Left kidney (tissue), 8 donors: ENCODE measurements at places on chromosomes 5 and 9. TPM values are rescaled to one million over a fixed set of nuclear protein-coding genes. Genes with fewer than 3 reads are reported as not detected.

GRCh38 chr5:75617736-75618352 lies 6.6 kb downstream of the ANKDD1B start:
- DNase-seq, result no peak

DNA sequence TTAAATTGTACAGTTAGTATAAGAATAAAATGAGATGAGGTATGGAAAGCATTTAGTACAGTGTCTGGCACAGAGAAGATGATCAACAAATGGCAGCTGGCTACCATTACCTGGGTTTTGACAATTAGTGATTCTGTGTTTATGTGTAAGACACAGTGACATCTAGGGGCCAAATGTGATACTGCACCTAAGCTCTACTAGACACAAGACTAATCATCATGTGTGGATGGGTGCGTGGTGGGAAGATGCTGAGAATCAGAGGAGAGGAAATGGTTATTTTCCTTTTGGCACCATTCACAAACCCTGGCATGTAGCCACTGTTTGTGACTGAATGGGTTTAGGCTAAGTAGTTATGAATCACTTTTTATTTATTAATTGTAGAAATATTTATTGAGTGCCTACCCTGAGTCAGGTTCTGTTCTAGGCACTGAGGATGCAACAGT lies 109.8 kb upstream of the TBC1D2 start:
- no peak for DNase-seq

GRCh38 chr5:95925939-95926338 lies 35.7 kb downstream of the ELL2 start:
- no peak for DNase-seq

The ITGA2 gene
- 32.4 TPM for polyA plus RNA-seq

- peak; percentile 40 for DNase-seq
Measured at GRCh38 chr9:10366171-10366779, 246.5 kb downstream of the PTPRD start.

DNA sequence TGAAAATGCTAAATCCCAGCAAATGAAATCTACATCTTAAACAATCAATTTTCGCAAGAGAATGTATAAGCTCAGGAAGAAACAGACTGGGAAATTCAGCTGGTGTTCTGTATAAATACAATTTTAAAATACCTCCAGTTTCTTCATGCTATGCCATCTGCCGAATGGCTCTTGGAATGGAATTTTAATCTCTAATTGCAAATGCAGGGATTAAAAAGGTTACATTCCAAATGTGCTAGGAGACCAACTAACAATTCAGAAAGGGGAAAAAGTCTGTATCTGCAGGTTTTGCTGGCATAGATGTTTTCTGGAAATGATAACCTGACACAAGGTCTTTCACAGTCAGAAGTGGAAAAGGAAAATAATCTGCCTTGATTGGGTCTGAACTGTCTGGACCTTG lies 379.7 kb downstream of the MAT2B start:
- DNase-seq, result no peak

DNA sequence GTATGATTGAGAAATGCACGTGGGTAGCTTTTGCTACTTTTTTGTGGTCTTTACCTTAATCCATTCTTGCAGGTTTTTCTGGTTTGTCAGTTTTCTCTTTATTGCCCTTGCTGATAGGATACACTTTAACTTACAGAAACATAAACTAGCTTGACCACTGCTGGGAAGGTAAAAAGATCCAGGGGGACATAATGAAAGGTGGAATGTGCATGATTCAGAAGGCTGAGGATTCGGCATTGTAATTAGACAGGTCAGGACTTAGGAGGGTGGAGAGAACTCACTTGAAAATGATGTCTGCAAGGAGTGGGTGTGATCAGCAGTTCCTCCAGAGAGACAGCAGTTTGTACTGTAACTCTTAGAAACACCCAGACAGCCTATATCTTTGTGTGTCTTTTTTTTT lies 19.8 kb upstream of the TXNDC8 start:
- peak; percentile 17 for DNase-seq

DNA sequence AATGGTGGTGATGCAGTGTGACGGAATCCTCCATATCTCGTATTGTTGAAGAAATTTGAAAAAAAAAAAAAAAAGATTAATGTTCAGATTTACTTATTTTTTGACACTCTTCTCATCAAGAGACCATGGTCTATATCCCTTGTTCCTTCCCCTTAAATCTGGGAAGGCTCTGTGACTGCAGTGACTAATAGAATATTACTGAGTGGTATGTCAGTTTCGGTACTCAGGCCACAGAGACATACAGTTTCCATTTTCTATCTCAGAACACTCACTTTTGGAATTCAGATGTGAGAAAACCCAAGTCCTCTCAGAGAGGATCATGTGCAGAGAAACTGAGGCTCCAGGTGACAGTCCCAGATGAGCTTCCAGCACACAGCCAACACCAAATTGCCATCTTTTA lies 1193.5 kb downstream of the DTWD2 start:
- no peak for DNase-seq

The CHSY3 gene
- 5.0 TPM for polyA plus RNA-seq

The RMI1 gene
- polyA plus RNA-seq, result 26.8 TPM

The CSNK1G3 gene
- 47.2 TPM for polyA plus RNA-seq

GRCh38 chr5:9188131-9188530 lies 357.7 kb downstream of the SEMA5A start:
- no peak for DNase-seq

DNA sequence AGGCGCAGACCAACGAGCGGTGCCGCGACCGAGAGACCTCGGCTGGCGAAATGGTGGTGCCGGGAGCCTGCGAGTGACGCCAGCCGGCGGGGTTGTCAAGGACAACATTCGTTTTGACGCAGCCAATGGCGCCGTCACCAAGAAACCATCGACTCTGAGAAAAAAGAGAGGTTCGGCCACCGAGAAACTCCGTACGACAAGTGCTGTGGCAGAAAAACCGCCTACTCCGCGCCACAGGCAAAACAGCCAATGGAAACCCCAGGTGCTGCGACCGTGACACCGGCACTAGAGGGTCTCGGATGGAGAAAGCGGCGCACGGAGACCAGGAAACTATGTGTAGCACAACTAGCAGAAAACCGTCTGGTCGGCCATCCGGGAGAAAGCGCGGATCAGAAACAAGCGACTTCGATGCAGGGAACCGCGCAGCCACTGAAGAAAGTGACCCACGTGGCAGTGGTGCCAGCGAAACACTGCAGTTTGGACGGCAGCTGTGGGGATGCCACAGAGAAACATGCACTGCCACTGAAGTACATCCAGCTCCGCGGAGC lies 88.8 kb downstream of the ANXA2R start:
- peak; percentile 18 for DNase-seq

GRCh38 chr9:5957166-5957565 lies 58.3 kb downstream of the RANBP6 start:
- DNase-seq, result no peak

DNA sequence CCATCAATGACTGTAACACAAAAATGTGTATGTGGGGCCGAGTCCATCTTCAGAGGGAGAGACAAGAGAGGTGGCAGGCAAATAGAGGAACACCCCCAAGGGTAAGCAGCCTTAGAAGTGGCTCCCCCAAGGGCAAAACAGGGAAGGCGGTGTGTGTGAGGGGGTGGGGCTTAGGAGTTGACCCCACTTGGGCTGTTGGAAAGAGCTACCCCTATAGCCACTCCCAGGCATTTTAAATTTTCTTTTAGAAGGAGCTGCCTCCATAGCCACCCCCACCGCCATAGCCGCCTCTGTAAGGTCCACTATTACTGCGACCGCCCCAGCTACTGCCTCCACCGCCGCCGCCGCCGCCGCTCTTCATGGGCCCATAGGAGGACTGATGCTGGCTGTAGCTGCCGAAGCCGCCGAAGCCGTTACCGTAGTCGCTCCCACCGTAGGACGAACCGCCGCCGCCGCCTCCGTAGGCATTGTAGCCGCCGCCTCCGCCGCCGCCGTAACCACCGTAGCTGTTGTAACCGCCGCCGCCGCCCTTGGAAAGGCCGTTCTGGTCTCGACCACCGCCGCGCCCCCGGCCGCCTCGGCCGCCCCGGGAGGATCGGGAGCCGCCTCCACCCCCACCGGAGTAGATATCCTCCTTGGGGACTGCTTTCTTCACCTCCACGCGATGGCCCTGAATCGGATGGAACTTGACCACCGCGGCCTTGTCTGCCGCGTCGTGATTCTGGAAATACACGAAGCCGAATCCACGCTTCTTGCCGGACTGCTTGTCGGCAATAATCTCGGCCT lies 1.1 kb downstream of the HNRNPA0 start:
- no peak for DNase-seq

- no peak for DNase-seq
Measured at GRCh38 chr5:67021521-67021920, 175.1 kb downstream of the CD180 start.

DNA sequence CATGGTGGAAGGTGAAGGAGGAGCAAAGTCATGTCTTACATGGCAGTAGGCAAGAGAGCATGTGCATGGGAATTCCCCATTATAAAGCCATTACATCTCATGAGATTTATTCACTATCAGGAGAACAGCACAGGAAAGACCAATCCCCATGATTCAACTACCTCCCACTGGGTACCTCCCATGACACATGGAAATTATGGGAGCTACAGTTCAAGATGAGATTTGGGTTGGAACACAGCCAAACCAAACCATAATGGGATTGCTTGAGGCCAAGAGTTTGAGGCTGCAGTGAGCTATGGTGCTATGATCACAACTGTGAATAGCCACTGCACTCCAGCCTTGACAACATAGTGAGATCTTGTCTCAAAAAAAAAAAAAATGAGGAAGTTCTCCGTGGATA lies 581.8 kb downstream of the TAF11L14 start:
- DNase-seq, result no peak

The SHISAL2B gene
- 0.27 TPM for polyA plus RNA-seq

GRCh38 chr5:72468606-72469005 lies 38.6 kb downstream of the ZNF366 start:
- DNase-seq, result no peak

GRCh38 chr5:32207355-32207634 lies 33.2 kb upstream of the GOLPH3 start:
- no peak for DNase-seq

GRCh38 chr5:151477101-151477500 lies 29.7 kb downstream of the SLC36A1 start:
- DNase-seq, result no peak

DNA sequence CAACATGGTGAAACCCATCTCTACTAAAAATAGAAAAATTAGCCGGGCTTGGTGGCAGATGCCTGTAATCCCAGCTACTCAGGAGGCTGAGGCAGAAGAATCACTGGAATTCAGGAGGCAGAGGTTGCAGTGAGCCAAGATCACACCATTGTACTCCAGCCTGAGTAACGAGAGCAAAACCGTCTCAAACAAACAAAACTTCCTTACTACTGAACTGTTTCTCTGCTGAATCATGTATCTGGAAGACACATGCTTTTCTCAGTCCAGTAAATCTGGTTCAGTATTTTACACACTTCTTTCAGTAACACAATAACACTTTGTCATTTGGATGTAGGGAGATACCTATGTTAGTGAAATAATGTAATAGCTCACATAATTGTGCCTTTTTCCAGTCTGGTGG lies 7.9 kb downstream of the TRMT10B start:
- DNase-seq, result no peak

- no peak for DNase-seq
Measured at GRCh38 chr5:104071887-104072286, 509.3 kb upstream of the NUDT12 start.

- no peak for DNase-seq
Measured at GRCh38 chr5:89395111-89395510, 512.1 kb upstream of the MEF2C start.

- DNase-seq, result no peak
Measured at GRCh38 chr9:3397766-3398165, 128.0 kb downstream of the RFX3 start.
